ENCODE measurements at places on chromosomes 11 and 22.

DNA sequence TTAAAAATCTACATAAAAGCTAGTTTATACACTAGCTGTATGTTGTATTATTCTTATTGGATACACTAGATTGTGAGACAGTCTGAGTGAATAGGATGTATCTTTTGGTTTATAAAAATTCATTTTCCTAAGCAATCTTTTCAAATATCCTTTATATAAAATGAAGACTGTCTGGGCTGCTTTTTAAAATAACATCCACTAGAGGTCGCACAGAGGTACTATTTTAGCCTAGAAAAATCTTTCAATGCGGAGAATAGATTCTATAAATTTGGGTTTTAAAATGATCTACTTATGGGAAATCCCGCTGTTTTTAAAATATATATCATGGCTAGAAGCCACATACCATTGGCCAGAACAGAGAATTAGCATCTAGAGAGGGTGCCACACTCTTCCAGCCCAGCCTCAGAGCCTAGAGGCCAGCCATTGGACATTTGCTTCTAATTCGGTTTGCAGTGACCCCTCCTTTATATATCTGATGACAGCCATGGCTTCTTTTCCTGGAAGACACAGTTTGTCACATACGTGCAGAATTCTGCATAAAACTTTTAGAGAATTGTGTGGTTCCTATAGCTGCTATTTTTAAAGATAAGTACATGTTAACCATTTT lies 7.3 kb downstream of the C11orf97 start:
- no peak for DNase-seq

- DNase-seq = no peak
Observed at GRCh38 chr22:35761037-35761436, 43.4 kb downstream of the APOL5 start.

DNA sequence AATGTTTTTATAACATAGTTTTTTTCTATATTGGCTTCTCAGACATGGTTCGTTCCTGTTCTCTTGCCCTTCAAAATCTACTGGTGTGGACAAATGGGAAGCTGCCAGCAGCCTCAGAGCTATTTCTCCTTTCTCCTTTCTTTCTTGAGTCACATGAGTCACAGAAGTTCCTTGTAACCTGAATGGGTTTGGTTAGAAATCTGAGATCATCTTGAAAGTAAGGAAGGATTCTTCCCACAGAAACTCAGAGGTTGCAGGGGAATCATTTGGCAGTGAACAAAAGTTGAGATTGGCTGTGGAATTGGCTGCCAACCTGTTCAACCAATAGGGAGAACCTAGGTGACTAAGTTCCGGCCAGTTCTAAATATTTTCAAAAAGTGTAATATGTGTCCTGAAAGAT lies 12.5 kb downstream of the PLET1 start:
- no peak for DNase-seq

DNA sequence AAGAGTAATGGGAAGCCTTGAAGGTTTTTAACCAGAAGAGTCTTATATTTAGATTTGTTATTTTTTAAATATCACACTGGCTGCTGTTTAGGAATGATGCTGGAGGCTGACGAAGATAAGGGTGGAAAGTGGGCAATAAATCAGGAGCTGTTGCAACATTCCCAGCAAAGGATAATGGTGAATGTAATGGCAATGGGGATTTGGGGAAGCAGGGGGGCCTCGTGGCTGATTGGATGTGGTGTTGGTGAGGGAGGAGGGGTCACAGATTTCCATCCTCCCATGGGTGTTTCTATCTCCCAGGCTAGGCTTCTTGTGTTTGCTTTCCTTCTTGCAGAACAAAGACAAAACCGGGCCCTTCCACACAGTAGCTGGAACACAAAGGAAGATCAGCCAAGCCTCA lies 80.8 kb downstream of the PIWIL4 start:
- DNase-seq = no peak

DNA sequence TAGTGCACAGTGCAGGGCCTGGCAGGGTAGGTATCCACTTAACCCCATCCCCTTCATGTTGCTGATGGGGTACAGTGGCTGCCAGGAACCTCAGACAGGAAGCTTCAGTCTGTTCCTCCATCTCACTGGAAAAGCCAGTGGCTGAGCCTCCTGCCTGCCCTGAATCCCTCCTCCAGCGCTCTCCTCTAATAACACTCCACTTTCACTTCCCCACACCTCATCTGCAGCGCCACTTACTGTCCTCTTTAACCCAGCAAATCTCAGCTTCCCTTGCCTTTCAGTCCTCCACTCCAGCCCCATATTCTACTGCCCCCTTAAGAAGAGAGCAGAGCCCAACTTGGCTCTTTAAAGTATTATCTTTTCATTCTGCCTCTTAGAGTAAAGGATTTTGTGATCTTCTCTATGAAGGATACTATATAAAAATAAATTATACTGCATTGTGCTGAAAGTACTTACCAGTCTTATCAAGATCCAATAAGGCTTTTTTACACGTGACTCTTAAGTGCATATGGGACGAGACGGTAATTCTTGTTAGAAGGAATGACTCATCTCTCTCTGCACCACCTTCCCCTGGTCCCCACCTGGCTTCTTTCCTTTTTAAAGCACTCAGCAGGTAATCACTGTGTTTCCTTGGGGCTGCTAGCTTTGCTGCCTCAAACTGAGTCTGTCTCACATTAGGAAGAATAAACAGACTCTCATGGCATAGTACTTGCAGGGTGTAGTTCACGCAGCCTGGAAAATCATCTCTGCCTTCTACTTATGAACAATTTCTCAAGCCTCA lies 238.0 kb upstream of the NARS2 start:
- no peak for DNase-seq

All from cerebellar nuclear complex (tissue), 1 donor.